A172 (cell line): ENCODE measurements at places on chromosomes 4 and X.

GRCh38 chr4:133151691-133152329, 2.7 kb downstream of the PCDH10 start:
- DNase-seq = peak; percentile 23

GRCh38 chrX:38236901-38237615, 16.4 kb upstream of the SRPX start:
- no peak for DNase-seq

GRCh38 chr4:45323453-45324058, 597.2 kb upstream of the GNPDA2 start:
- no peak for DNase-seq

GRCh38 chrX:7170898-7171297, 22.9 kb upstream of the PUDP start:
- DNase-seq = peak; percentile 40

DNA sequence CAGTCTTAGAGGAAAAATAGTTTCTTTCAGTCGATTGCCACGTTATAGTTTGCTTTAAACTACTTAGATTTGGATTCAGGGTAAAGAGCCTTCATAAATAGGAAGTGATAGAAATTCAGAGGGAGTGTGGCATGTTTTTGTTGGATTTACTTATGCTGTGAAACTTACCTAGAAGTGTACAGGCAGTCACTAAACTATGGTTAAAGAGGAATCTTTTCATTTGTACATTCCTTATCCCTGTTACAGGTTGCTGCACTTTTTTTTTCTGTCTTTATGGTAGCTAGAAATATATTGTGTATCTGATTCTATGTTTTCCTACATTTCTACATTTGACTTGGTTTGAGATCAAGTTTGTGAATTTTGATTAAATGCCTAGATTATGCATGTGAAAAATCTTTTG, 19.1 kb downstream of the WWC2 start:
- no peak for DNase-seq

DNA sequence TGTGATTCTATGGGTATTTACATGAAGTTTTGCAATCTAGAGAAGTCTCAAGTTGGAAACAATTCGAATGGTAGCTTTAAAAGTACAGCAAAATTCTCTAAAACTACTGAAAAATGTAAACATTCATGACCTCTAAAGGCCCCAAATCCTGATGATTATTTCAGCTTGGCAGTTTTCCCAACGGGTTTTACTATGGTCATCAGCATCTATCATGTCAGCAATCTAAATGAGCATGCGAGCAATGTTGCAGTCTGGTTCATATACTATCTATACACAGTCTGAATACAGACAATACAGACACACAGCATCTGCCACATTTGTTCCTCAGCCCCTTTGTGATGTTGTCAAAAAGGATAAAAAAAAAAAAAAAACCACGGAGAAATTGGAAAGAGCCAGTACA, 790.3 kb upstream of the HTR2C start:
- DNase-seq = no peak

GRCh38 chr4:306551-306961, 1.3 kb upstream of the ZNF732 start:
- DNase-seq = no peak

GRCh38 chr4:185370268-185370949, 25.3 kb downstream of the LRP2BP start:
- no peak for DNase-seq

GRCh38 chrX:142251202-142251601, 46.1 kb upstream of the MAGEC2 start:
- DNase-seq = no peak

- no peak for DNase-seq
Measured at GRCh38 chrX:70281951-70282350, at the start of gene RAB41. RAB41 (plus strand) TSS chrX:70282172; CDS start chrX:70282218, 46 bp downstream.

- no peak for DNase-seq
Measured at GRCh38 chrX:258291-259040, 22.7 kb upstream of the PLCXD1 start.

- no peak for DNase-seq
Measured at GRCh38 chr4:134085496-134085895, 116.1 kb downstream of the PABPC4L start.

DNA sequence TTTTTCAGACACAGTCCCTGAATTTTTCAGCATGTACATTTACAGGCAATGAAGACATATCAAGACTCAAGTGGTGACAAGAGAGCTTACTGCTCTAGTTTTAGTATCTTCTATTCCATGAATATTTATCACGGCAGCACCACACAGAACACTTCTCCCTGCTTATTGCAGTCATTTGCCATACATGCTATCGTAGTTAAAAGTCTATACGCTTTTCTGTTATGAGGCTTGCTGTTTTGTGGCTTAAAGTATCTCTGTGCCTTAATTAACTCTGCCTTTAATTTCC, 65.4 kb upstream of the GK2 start:
- DNase-seq = no peak

GRCh38 chr4:112378858-112379257, 81.7 kb downstream of the ALPK1 start:
- no peak for DNase-seq

DNA sequence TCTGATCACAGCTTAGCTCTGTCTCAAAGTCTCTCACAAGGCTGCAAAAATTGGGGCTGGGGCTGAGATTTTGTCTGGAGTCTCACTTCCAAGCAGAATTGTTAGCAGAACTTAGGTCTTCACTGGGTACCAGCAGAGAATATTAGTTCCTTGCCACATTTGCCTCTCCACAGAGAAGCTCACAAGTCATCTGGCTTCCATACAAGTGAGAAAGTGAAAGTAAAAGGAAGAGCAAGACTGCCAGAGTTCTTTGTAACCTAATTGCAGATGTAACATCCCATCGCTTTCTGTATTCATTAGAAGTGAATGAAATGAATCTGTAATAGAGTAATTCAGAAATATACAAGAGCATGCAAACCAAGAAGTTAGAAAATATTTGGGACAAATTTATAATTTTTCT, 624.1 kb upstream of the GNPDA2 start:
- DNase-seq = peak; percentile 43

- no peak for DNase-seq
Measured at GRCh38 chr4:102285831-102286230, 59.5 kb downstream of the SLC39A8 start.

GRCh38 chr4:17283251-17283650, 228.6 kb downstream of the QDPR start:
- no peak for DNase-seq

DNA sequence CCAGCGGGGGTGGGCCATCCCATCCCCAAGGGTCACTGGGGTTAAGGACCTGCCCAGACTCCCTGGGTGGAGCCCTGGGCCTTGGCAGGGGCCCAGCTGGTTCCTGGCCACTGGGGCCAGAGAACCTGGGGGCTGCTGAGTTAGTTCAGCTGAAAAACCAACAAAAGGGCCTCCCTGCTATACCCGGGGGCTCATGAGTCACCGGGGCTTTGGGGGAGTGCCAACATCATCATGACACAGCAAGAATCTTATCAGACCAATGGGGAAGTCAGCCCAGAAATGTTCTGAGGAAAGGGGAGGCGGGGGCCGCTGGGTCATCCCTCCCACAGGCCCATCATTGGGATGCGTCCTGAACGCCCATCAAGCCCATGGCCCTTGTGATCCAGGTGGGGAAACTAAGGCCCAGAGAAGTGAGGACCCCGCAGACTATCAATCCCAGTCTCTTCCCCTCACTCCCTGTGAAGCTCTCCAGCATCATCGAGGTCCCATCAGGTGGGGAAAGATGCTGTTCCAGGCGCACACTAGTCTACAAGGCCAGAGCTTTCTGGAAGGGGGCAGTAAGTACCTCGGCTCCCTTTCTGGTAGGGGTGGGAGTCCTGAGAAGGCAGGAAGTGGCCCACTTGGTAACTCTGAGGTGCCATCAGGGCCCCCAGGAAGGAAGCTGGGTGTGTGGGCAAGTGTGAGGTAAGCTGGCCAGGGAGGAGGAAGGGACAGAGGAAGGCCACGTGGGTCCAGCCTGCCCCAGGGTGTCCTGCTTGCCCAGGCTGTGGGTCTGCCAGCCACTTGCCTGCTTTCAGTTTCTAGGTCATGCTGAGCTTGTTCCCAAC, 4.5 kb downstream of the G6PD start:
- DNase-seq = peak; percentile 97

DNA sequence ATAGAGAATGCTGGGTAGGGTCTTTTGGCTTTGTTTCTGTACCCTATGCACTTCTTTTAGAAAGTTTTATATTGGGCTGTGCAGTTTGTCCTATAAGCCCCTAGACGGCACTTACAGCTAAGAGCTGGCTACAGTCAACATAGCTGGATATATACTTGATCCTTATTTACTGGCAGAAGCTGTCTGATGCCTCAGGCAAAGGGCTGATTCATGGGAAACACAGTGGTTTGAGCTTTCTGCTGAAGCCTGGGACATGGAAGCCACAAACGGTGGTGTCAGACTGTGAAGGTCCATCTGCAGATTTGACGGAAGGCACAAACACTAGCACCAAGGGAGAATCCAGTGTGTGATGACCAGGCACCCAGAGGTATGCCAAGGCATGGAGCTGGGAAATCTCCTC, 608.4 kb downstream of the ANKRD50 start:
- DNase-seq = no peak

GRCh38 chrX:71910986-71911730, 513 bp downstream of the NHSL2 start:
- DNase-seq = no peak

GRCh38 chr4:121168446-121169281, 4.5 kb upstream of the TNIP3 start:
- no peak for DNase-seq

GRCh38 chrX:12581546-12581945, 209.7 kb upstream of the PRPS2 start:
- DNase-seq = no peak

GRCh38 chr4:108399610-108400265, 220.6 kb upstream of the RPL34 start:
- DNase-seq = no peak

GRCh38 chr4:67680581-67681222, 20.3 kb downstream of the UBA6 start:
- no peak for DNase-seq

- DNase-seq = no peak
Measured at GRCh38 chrX:71625471-71625870, 7.2 kb upstream of the CXCR3 start.

DNA sequence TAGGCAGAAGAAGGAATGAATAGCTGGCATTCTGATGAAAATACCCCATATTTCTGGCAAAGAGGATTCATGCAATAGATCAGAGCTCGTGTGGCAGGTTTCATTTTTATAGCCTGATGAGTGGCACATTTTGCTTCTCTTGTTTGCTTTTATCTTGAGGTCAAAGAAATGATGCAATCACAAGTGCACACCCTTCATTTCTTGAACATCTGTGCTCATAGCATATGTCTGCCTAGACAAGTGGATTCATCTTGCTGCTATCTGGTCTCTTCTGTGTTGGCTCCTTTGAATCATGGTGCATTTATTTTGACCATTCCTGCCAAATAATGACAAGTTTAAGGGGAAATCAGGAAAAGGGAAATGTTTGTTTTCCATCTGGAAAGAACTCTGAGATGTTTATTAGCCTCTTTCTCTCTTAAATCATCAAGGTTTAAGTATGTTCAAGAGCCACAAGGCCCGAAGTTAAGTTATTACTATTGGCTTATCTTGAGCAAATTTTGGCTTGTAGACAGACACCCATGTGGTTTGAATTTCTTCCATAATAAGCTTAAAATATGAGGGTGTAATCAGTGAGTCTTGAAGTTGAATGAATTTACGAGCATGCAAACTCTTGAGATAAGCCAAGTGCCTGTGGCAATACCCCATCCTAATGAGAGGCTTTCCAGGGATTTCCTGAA, 59.3 kb upstream of the HS3ST1 start:
- DNase-seq = no peak

GRCh38 chr4:167602157-167602556, 367.9 kb upstream of the SPOCK3 start:
- DNase-seq = no peak

DNA sequence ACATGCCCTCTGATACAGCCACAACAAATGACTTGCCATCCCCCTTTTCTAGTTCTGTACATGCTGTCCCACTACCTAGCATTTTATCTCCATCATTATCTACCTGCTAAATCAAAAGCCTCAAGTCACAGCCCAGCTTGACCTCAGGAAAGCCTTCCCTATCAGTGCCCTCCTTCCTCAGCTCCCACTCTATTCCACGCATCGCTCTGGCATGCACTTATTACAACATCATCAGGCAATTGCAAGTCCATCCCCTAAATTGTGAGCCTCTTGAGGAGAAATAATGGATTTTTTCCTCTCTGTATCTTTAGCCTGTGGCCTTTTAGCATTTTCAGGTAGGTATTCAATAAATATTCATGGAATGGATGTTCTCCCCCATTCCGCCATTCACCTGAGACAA, 5.7 kb downstream of the ARL13A start:
- DNase-seq = no peak

DNA sequence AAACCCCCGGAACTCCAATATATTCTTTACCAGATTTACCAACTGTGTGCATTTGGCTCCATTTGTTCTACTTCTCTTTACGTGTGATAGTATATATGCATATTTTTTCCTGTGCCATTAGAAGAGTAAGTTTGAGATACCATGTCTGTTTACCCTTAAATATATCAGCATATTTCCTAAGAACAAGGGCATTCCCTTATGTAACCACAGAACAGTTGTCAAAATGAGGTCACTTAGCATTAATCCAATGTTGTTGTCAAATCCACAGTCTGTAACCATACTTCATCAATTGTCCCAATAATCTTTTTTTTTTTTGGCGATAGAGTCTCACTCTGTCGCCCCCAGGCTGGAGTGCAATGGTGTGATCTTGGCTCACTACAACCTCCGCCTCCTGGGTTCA, 55.2 kb downstream of the TBC1D14 start:
- DNase-seq = no peak

DNA sequence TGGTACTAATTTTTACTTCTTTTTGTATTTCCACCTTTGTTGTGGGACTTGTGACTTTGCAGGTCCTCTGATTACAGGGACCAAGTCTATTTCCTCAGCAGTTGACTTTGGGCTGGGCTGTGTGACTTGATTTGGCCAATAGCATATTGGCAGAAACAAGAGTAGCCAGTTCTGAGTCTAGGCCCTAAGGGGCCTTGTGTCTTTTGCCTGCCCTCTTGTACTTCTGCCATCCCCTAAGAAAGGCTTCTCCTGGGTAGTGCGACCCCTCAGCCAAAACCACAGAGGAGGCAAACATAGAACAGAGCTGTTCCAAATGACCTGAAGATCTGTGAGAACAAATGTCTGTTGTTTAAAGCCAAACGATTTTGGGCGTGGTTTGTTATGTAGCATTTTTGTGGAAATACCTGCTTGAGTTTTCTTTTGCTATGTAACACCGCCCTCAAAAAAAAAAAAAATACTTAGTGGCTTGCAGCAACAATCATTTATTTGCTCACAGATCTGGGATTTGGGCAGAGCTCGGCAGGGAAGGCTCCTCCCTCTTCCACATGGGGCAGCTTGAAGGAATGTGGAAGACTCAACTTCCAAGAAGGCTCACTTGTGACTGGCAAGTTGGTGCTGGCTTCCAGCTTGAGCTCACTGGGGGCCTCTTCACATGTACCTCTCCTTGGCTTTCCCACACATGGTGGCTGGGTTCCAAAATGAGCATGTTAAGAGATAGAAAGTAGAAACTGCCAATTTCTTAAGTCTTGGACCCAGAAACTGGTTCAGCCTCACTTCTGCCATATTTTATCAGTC, 423.0 kb upstream of the CNKSR2 start:
- no peak for DNase-seq
